Activated T-cell treated with anti-CD3 and anti-CD28 coated beads, Interleukin-2, amount 50 U/mL, for 48 hours (primary cell): ENCODE measurements at places on chromosomes 16 and 17.

DNA sequence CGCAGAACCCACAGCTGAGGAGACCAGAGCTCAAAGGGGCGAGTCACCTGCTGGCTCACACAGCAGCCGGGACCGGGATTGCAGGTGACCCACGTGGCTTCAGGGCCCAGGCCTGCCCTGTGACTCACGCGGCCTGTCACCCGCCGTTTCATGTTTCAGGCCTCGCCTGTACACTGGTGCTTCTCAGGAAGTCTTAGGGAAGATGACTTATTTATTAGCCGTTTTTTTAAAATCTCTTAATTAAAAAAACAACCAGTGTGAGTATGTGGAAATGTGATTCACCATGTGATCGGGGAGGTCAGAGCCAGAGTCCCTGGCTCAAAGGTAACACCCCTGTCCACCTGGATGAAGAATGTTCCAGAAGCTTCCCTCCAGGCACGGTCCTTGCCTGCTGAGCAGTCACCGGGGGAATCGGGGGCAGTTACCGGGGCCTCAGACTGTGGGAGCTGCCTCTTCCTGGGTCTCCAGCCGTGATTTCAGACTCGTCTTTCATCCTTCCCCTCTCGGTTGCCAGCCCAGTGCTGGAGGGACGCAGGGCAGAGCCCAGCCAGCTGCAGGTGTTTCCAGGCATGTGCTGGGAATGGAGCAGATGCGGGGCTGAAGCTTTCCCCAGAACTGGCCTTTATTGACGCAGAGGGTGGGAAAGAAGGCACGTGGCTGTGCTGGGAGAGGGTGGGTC is 49.3 kb downstream of the CMIP start:
- peak; percentile 67 for DNase-seq

DNA sequence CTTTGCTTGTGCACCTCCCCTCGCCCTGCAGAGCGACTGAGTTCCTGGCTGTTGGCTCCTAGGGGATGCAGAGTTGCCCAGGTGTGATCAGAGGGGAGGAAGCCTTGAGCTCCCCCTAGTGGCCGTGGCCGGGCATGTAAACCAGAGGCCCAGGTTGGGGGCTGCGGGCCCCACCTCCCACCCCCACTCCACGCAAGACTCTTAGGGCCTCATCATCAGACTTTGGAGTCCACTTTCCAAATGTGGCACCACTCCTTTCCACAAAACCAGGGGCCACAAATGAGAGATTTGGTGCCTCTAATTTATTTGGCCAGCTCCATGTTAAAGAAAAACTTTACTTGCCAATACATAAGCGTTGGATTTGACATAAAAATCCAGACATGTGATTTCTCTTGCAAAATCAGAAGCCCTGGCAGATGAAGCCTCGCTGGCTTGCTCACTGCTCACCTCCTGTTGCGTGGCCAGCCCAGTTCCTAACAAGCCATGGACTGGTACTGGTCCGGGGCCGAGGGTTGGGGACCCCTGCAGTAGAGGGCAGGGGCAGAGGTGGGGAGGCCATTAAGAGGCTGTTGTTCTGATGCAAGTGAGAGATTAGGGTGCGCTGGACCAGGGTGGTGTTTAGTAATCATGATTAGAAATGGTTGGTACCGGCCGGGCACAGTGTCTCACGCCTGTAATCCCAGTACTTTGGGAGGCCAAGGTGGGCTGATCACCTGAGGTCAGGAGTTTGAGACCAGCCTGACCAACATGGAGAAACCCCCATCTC is 28.7 kb upstream of the GAS7 start:
- peak; percentile 63 for DNase-seq

GRCh38 chr17:81927653-81928543 is at the start of gene MAFG:
TSS of gene MAFG (minus strand) at chr17:81927735. CDS start at chr17:81923185, 4,550 bp downstream.
- peak; percentile 92 for DNase-seq

GRCh38 chr16:80441935-80442334 is 98.9 kb upstream of the DYNLRB2 start:
- DNase-seq: no peak

DNA sequence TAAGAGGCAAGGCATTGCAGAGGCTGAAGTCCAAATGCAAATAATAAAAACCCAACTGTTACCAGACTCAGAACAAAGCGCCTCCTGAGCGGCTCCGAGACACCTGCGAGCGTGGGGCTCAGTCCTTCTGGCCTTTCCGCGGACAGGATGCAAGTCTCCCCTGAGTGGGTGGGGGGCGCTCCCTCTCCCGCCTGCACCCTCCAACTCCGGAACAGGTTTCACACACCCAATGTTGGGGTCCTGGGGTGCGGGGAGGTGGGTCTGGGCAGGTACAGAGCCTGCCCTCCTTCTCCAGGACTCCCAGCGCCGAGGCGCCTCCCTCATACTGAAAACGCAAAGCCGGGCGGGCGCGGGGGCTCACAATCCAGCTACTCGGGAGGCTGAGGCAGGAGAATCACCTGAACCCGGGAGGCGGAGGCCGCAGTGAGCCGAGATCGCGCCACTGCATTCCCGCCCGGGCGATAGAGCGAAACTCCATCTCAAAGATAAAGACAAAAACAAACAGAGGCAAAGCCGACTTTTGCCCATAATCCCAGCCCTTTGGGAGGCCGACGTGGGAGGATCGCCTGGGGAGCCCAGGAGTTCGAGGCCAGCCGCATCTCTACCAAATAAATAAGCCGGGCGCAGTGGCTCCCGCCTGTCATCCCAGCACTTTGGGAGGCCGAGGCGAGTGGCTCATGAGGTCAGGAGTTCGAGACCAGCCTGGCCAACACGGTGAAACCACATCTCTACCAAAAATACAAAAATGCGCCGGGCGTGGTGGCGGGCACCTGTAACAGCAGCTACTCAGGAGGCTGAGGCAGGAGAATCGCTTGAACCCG is 893 bp downstream of the GINS2 start:
- DNase-seq: peak; percentile 50

DNA sequence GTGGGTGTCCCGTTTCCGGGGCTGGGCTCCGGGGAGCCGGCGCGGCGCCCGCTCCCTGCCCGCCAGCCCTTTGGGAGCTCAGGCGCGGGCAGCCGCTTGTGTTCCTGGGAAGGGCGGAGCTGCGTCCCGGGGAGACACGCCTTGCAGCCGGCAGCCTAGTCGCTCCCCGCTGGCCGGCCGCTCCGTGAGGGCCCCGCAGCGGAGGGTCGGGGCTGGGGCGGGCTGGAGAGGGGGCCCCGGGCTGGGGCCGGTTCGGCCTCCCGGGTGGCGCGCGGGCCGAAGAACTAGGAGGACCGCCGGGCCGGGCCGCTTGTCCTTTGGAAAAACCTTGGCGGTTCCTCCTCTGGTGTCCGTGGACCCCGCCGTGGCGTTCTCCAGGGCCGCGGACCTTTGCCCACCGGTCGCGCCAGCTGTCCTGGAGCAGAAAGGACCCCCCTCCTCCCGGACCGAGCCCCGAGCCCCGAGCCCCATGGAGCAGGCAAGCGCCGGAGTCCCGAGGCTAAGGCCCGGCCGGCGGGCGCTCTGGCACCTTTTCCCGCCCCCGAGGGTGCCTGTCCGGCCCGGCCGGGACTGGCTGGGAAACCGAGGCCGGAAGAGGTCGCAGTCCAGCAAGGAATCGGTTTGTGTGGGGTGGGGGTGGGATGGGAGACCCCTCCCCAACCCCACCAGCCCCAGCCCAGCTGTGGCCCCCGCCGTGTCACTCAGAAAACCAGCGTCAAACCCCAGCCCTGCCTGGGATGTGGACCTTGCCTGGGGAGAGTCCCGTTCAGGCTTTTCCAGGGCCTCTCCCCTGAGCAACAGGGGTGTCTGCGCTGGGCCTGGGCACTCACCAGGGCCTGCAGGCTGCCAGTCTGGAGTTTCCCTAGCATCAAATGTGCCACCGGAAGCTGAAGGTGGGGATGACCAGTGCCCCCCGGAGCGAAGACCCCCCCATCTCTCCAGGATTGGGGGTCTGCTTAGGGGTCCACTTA is 6.8 kb upstream of the TBC1D3B start:
- DNase-seq: no peak

GRCh38 chr17:47265983-47266541 is 12.4 kb downstream of the ITGB3 start:
- DNase-seq: no peak

DNA sequence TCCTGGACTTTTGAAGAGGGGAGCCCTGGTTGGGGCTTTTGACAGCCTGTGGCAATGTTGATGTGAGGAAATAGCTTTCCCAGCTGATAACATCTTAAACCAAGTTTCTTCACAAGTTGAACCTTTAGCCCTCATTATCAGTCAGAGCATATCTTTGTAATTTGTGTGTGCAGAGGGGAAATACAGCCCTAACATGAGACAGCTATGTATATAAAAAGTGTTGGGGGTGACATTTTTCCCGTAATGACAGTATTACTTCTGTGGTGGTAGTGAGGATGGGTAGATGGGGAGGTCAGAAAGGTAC is 221.1 kb downstream of the FTO start:
- DNase-seq: no peak

- no peak for DNase-seq
Observed at GRCh38 chr16:7601100-7601499, 268.5 kb downstream of the RBFOX1 start.

GRCh38 chr17:61389670-61390478 is 9.8 kb upstream of the TBX2 start:
- DNase-seq: peak; percentile 74

- DNase-seq: no peak
Observed at GRCh38 chr16:89135971-89136765, 35.4 kb upstream of the CDH15 start.

GRCh38 chr16:66026211-66026610 is 340.3 kb upstream of the CDH5 start:
- DNase-seq: no peak

DNA sequence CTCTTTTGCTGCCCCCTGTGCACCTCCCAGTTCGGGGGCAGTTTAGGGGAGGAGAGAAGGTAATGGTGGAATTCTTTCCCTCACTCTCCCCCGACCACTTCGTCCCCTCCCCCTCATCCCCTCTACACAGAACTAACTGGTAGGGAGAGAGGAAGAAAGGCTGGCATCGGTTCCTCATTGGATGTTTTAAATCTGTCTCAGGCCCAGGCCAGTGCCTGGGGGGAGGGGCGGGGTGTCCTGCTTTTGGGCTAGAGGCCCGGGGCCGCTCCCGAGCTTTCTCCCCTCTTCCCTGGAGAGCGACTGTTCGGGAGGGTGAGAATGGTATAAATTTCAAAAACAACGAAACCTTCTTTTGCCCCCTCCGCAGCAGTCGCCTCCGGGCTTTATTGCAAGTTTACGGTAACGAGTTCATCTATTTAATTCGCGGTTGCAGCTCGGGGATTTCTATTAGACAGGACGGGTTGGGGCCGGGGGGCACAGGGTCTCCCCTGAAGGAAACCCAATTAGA is at the start of gene PRAC2:
PRAC2 (plus strand) TSS at position 271 of the 508 bp plus-strand sequence. CDS start 1,226 bp downstream, outside the sequence.
- no peak for DNase-seq

- no peak for DNase-seq
Observed at GRCh38 chr17:1470071-1470754, 14.2 kb upstream of the CRK start.

DNA sequence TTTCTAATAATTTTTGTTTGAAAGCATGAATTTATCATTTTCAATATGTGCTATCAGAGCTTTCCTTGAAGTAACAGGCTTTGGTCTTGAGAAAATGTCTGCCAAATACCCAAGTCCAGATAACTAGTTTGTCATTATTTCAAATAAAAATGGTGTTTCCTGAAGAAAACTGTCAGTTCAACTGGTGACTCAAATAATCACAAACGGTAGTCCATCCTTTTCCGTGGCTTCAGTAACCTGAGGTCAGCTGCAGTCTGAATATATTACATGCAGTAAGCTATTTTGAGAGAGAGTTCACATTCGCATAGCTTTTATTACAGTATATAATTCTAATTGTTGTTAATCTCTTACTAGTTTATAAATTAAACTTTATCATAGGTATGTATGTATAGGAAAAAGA is 9.3 kb downstream of the SAP30BP start:
- no peak for DNase-seq

GRCh38 chr16:74035816-74036215 is 260.8 kb upstream of the PSMD7 start:
- no peak for DNase-seq

DNA sequence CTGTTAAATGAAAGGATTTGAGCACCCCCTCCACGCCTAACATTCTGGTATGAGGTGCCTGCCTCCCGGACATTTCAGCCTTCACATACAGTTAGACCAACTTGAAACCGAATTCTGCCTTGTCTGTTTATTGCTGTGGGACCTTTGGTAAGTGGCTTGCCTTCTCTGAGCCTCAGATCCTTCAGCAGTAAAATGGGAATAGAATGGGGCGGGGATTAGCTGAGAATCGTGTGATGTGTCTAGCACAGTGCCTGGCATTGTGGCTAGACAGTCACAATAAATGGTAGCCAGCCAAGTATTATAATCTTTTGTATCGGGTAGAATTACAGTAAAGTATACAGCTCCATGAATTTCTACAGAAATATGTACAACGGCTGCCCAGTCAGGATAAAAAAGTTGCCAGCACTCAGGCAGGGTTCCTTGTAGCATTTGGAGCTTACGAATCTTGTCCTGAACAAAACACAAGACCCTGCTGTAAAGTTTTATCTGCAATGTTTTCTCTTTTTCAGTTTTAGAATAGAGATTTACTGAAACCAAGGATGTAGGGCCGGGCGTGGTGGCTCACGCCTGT is 786 bp downstream of the TMC7 start:
- no peak for DNase-seq

DNA sequence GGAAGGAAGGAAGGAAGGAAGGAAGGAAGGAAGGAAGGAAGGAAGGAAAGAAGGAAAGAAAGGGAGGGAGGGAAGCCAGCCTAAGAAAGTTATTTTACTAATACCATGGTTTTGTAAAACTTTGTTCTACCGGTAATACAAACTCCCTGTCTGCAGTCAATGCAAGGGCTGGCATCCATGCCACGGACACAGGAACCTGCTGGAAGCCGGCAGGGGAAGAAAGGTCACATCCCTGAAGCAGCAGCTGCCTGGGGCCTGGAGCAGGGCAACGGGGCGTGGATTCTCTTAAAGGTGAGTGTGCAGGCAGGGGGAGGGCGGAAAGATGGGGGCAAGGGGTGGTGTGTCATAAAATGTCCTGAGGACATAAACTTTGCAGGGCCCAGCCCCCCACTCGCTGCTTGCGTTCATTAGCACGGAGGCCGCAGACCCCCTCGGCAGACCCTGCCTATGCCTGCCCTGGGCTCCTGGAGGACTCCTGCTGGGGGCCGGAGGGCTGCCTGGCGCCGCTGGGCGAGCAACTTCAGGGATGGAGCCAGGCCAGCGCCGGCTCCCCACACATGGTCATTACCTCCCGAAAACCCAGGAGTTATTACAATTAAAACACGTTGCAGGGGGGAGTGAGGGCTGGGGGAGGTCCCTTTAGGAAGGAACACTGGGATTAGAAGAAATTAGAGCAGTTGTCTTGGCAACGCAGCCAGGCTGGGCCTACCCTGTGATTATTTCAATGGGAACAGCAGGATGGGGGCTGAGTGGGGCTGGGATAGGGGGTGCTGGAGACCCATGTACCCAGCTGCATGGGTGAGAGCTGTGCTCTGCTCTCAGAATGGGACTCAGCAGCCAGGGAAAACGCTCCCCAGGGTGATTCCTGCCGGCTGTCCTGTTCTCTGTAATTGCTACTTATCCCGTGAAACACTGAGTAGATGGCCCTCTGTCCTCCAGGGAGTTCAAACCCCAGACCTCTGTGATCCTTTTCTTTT is 257.9 kb downstream of the SOX9 start:
- no peak for DNase-seq
